Fibroblast of lung (primary cell): ENCODE measurements at places on chromosomes 7 and 10. TPM values are rescaled to one million over a fixed set of nuclear protein-coding genes. Genes with fewer than 3 reads are reported as not detected.
A peak's percentile ranks its signal among the peaks of the same experiment; 100 is the strongest.

Gene GDF2
- total RNA-seq, result not detected in 2 replicates

Gene SMO
- total RNA-seq, result 12.6 and 23.6 TPM in 2 replicates

Gene DOCK1
- total RNA-seq, result 74.7 and 91.0 TPM in 2 replicates

Gene C7orf33
- total RNA-seq, result not detected in 2 replicates

Gene FZD1
- 10.8 and 12.6 TPM in 2 replicates for total RNA-seq

Gene GIMAP1
- under 0.01 TPM in 2 replicates for total RNA-seq

Gene CREM
- total RNA-seq, result 25.7 and 29.9 TPM in 2 replicates

Gene GDI2
- 474 and 483 TPM in 2 replicates for total RNA-seq

Gene MICU1
- total RNA-seq, result 52.1 and 83.2 TPM in 2 replicates

Gene CALML3
- total RNA-seq, result not detected in 2 replicates

Gene CCZ1B
- total RNA-seq, result 40.1 and 44.4 TPM in 2 replicates

Gene OPALIN
- total RNA-seq, result not detected in 2 replicates

Gene PVRIG
- not detected in 2 replicates for total RNA-seq

Gene NPS
- total RNA-seq, result not detected in 2 replicates

- peak; percentile 67 for DNase-seq
These were observed 14.1 kb upstream of the AKR1B10 start for GRCh38 chr7:134513169-134513752.

DNA sequence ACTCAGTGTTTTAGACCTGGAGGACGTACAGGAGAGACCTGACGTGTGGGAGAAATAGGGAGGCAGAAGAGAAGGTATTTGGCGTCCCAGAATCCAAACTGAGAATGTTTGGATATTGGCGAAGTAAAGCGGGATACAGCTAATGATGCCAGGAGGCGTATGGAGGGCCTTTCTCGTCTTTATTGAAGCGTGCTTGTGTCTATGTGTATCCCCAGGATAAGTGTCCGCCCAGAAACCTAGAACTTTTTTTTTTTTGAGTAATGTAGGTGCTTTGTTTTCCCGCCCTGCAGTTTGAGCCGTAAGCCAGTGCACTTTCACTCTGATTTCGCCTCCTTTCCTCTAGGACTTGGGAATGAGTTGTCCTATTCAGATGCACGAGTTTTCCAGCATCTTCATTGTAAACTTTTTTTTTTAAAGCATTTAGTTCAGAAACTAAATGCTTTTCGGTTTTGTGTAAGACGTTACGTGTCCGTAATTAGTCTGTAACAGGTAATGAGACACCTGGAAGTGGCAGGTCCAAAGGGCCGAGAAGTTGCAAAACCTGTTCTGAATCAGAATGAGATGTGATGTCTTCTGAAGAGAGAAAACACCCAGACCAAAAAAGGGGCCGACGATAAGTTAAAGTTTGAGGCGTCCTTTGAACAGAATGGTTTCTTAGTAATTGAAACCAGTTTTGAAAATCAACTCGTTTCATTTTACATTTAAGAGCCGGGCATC is 746 bp downstream of the ARL5B start:
- DNase-seq, result peak; percentile 35

GRCh38 chr7:96212474-96212873 is 109.4 kb downstream of the SLC25A13 start:
- no peak for DNase-seq

GRCh38 chr10:75429159-75429827 is 2.1 kb upstream of the LRMDA start:
- DNase-seq, result no peak

DNA sequence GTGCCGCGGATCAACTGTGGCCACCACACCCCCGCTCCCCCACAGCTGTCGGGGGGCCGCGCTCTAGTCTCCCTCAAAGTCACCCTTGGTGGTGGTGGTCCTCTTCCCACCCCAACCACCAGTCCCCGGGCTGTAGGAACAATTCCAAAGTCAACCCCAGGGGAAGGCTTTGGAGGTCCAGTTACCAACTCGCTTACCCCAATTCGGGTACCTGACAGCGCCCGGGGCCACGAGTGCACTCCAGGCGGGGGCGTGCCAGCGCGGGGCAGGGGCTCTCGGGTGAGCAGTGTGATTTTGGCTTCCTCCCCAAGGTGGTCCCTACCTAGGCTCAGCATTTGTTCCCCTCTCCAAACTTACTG is 584 bp upstream of the ZMIZ1 start:
- DNase-seq, result no peak

GRCh38 chr10:6272126-6272525 is 69.4 kb downstream of the PFKFB3 start:
- DNase-seq, result no peak

- DNase-seq, result peak; percentile 68
These were observed 11.5 kb upstream of the DLD start for GRCh38 chr7:107879400-107880035.

- no peak for DNase-seq
These were observed 119.0 kb upstream of the PPP2R2D start for GRCh38 chr10:131781791-131782190.

- DNase-seq, result no peak
These were observed 128.7 kb downstream of the FAM204A start for GRCh38 chr10:118213436-118213835.

GRCh38 chr7:28245123-28245878 is 64.7 kb upstream of the JAZF1 start:
- no peak for DNase-seq

- no peak for DNase-seq
These were observed 118.7 kb upstream of the GDF10 start for GRCh38 chr10:47181052-47181849.

DNA sequence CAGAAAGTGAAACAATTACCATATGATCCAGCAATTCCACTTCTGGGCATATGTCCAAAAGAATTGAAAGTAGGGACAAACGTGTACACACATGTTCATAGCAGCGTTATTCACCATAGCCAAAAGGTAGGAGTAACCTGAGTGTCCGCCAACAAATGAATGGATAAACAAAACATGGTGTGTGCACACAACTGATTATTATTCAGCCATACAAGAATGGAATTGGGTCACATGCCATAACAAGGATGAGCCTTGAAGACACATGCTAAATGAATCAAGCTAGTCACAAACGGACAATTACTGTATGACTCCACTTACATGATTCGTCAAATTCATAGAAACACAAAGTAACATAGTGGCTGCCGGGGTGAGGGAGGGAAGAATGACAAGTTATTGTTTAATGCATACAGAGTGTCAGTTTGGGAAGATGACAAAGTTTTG is 4.1 kb upstream of the OIT3 start:
- peak; percentile 28 for DNase-seq

- peak; percentile 35 for DNase-seq
These were observed 162.6 kb downstream of the PTEN start for GRCh38 chr10:88026031-88026430.

DNA sequence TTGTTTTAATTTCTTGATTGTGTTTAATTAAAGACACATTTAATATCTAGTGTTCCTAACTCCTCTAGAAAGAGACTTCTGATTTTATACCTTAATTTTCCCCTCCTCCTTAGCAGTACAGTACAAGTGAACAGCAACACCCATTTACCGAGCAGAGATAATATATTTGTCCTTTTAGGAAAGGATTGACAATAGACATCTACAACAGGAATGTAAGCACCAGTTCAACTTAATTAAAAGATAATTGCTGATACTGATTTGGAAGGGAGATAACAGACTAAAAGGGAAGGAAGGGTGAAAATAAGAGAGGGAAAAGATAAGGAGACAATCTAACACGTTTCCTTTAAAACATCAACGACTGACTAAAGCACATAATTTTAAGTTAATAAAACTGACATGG is 119.3 kb downstream of the SRPK2 start:
- DNase-seq, result no peak

- DNase-seq, result peak; percentile 11
These were observed 108.3 kb upstream of the CDK6 start for GRCh38 chr7:92944633-92945032.

DNA sequence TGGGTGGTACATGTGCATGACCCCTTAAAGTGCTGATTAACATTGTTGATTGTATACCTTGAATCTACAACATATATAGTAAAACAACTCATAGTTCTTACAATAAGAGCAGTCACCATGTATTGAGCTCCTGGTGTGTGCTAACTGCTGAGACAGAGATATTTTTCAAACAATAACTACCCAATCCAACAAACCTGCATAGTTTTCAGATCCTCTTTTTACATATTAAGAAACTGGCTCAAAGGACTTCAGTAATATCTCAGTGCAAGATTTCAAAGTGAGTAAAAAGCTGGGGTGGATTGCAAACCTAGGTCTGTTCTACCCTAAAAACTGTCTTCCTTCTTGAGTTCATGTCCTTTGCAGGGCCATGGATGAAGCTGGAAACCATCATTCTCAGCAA is 272.2 kb downstream of the SNX13 start:
- no peak for DNase-seq

GRCh38 chr10:132443983-132444876 is 47.2 kb downstream of the PWWP2B start:
- DNase-seq, result no peak

- no peak for DNase-seq
These were observed 30.6 kb downstream of the FAM204A start for GRCh38 chr10:118311505-118311904.

DNA sequence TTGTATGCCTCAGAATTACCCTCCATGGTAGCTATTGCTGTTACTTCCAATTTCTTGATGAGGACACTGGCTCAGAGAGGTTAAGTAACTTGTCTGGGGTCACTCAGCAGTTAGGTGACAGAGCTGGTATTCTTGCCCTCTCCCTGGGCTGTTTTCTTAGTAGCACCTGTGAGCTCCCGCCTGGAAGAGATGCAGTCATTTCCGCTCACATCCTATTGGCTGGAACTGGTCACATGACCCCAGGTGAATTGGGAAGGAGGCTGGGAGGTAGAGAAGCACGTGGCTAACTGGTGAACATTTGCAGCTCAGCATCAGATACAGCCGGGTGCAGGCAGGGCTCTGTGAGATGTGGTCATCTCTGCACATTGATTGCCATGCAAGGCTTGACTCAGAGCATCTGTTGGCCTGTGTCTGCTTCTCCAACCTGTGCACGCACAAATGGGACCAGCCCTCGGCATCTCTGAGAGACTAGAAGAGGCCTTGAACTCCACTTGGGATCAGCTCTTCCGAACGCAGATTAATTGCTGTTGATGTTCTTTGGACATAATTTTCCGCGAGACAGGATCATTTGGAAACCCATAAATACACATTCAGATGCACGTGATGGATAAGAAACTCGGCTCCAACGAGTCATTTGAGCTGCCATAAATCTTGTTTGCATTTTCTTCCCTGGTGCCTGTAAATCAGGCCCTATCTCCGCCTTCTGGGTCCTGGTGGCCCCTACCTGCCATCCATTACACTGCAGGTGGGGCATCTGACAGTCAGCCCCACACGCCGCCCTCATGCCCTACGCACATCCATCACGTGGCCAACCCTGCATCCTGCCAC is 42.8 kb downstream of the MYL10 start:
- DNase-seq, result no peak

- no peak for DNase-seq
These were observed 151.2 kb upstream of the MINDY3 start for GRCh38 chr10:16011548-16011947.

DNA sequence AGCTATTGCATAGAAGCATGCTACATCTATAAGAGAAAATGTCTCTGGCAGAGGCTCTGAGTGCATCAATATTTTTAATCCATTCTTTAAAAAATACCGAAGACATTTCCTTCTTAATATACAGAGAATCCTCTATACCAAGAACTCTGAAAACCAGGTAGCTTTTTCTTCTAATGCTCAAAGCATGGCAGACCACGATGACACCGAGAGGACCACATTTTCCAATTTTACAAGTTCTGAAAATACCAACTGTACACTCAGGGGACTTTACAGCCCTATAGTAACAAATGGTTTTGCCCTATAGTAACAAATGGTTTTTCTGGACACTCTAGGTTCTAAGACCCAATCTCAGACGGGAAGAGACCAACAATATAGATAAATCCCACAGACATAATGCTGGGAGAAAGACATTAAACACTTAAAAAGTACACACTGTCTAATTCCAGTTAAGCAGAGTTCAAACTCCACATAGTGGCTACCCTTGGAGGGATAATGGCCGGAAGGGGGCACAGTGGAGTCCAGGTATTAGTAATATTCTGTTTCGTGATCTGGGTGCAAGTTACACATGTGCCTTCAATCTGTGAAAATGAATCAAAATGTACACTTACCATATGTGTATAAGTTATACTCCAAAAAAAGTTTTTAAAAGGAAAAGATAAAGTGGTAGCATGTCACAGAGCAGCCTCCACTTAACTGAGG is 26.2 kb downstream of the CCDC6 start:
- no peak for DNase-seq

DNA sequence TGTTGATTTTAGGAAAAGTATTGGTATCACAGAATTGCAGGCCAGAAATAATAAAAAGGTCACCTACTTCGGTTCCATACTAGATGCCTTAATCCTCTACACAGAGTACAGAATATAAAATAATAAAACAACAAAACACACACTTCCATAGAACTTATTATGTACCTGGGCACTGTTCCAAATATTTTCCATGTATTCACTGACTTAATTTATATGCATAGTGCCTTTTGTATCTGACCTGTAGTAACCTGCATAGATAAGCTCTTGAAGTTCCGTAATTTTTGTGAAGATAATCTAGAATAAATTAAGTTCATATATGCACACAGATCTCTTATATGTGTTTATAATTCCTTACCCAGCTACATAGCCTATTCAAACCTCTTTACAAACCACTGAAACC is 78.3 kb downstream of the RAPGEF5 start:
- DNase-seq, result no peak

DNA sequence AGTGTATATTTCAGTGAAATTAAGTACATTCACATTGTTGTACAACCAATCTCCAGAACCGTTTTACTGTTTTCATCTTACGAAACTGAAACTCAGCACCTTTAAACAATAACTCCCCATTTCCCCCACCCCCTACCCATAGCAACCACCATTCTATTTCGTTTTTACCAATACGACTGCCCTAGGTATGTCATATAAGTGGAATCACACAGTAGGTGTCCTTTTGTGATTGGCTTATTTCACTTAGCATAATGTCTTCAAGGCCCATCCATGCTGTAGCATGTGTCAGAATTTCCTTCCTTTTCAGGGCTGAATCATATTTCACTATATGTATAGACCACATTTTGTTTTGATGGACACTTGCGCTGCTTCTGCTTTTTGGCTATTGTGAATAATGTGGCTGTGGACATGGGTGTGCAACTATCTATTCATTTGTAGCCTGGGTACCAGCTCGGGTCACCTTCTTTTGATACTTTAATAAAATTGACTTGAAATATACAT is 34.3 kb upstream of the DLG5 start:
- no peak for DNase-seq

GRCh38 chr7:3107889-3108570 is 64.4 kb upstream of the CARD11 start:
- DNase-seq, result no peak

- DNase-seq, result no peak
These were observed 20.9 kb upstream of the PRKAR2B start for GRCh38 chr7:107023522-107024151.

GRCh38 chr7:2087744-2088143 is 145.0 kb downstream of the MAD1L1 start:
- no peak for DNase-seq
